Skeletal muscle cell (primary cell): ENCODE measurements at places on chromosomes 4 and X.

DNA sequence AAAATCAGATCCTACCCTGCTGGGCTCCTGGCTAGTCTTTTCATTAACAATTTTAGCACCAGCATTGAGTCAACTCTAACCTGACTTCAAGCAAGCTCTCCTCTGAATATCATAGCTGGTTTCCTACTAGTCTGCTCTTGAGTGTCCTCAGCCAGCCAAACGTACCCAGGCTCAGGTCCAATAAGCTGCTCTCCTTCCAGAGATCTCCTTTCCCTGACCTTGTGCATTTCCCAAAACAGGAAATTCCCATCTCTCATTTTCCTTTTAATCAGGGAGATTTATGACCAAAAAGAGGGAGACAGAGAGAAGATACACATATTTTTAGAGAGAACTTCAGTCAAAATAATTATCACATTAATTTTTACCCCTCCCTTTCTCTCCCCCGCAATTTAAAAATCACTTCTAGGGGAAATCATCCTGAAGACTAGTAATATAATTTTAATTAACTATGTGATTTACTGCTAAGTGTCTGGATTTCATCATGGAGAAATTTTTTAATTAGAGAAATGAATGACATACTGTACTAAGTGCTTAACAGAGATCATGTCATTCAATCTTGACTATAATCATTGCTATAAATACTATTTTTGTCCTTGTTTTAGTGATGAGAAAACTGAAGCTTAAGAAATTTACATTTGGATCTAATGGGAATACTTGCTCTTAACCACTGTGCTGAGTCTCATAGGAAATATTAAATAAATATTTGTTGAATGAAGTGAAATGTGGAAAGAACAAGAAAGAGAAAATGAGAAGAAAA is 421.7 kb upstream of the INTU start:
- no peak for DNase-seq

GRCh38 chr4:2432004-2432403 is 13.2 kb downstream of the CFAP99 start:
- no peak for DNase-seq

DNA sequence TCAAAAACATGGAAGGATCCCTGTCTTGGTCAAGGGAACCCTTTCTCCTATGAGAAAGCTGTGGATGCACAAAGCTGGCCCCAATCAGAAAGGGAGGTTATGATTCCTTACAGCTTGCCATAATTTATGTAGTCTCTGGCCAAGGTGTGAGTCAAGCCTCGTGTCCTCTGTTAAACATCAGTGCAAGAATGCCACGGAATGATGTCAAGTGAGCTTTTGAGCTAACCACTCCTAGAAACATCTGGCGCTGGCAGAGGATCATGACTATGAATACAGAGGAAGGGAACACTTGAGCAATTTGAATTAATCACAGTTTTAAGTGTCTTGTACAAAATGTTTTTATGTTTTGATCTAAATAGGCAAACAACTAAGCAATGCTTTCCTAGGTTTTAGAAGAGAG is 51.5 kb upstream of the RAP2C start:
- DNase-seq: peak; percentile 90

DNA sequence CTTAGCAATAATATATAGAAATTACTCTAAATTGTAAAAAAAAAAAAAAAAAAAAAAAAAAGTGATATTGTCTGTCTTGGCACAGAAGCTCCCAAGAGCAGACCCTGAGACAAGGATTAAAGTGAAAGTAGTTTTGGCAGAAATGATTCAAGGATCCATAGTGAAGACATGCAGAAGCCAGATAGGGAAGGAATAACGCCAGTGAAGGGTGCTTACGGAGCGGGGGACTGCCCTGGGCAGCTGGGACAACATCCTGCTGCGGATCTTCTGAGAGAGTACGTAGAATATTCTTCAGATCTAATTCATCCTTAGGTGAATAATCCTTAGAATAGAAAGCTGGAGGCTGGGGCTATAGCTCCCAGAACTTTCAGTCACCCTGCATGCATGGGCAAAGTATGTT is 39.8 kb downstream of the ARHGAP24 start:
- no peak for DNase-seq

- DNase-seq: no peak
Observed at GRCh38 chr4:149980121-149980682, 98.0 kb upstream of the DCLK2 start.

DNA sequence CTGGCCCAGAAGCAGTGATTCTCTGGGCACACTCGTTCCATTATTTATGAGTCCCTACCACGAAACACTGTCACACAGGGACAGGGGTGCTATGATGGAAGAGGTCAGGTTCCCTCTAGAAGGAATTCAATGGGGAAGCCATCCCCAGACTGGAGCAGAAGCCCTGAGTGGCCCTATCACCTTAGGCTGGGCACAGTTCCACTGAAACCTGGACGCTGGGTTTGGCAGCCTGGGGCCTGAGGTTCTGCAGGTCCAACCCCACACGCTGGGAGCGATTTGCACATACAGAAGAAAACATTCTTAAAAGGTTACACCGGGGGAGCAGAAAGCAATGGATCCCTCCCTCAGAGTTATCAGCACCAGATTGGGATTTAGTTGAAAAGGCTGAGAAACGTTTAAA is 63.3 kb downstream of the PHKA2 start:
- DNase-seq: no peak

DNA sequence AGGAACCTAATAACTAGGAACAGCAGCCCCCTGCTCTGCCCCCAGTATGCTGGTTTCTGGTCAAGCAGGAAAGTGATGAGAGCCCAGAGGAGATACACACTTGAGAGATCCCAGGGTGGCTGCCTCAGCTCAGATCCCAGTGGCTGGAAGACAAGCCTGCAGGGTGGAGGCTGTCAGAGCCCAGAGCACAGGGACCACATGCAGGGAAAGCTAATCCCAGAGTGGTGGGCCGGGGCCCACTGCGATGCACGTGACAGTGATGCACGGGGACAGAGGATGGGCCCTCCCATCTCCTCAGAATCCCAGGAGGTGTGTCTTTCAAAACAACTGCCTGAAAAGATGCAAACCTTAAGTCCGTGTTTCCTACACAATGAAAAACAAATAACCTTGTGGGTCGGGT is 29.1 kb upstream of the CRMP1 start:
- no peak for DNase-seq

DNA sequence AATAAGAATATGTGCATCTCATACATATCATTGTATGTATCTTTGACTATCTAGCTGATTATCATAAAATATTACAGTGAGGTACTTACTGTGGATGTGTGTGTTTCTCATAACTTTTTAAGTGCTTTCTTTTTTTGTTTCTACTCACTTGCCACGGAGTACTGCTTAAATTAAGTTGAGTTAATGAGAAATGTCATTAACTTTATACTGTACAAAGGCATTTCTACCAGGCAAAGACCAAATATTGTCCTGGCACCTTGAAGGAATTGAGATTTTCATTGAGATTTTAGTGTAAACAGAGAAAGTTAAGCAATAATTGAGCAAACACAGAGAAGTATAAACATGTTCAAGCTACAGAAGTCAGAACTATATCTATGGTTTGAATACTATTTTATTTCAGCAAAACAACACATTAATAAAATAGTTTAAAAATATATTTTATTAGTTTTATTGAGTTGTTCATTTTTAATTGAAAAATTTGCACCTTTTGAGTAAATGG is 1750.0 kb downstream of the PCDH7 start:
- DNase-seq: no peak

DNA sequence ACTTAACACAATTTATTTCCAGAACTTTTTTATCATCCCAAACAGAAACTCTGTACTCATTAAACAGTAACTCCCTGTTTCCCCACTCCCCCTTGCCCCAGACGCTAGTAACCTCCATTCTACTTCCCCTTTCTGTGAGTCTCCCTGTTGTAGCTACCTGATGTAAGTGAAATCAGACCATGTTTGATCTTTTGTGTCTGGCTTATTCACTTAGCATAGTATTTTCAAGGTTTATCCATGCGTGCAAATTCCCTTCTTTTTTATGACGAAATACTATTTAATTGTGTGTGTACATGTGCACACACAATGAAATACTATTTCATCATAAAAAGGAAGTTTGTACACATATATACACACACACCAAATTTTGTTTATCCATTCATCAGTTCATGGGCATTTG is 5.2 kb downstream of the PKD2 start:
- DNase-seq: no peak

DNA sequence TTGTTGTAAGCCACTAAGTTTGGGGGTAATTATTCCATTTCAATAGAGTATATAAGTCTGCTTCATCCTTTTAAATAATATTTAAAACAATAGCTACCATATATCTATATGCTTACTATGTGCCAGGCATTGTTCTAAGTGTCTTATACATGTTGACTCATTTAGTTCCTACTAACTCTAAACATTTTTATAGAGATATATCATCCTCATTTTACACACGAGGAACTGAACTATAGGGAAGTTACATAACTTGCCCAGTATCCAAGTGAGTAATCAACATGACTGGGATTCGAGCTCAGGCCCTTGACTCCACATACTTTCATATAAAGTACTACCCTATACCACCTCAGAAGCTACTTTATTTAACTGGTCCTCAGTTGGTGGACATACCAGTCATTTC is 175.3 kb upstream of the RAI2 start:
- DNase-seq: no peak

- no peak for DNase-seq
Observed at GRCh38 chr4:48262926-48263325, 6.7 kb downstream of the TEC start.

- no peak for DNase-seq
Observed at GRCh38 chrX:17741123-17741511, 3.8 kb downstream of the SCML1 start.

- DNase-seq: no peak
Observed at GRCh38 chr4:97370568-97370967, 772.7 kb downstream of the STPG2 start.

DNA sequence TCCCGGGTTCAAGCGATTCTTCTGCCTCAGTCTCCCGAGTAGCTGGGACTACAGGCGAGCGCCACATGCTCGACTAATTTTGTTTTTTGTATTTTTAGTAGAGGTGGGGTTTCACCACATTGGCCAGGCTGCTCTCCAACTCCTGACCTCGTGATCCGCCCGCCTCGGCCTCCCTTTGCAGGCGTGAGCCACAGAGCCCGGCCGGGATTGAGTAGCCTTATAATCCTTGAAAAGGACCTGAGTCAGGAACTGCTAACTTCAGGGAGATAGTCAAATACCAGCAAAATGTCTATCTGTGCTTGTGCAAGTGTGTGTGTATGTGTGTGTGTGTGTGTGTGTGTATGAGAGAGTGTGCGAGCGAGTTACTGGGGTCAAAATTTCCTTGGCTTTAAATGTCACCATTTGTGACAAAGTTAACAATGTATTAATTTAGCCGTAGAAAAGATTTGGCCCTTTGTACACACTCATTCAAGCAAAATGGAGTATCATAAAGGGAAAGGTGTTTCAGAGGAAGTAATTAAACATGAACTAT is 1.8 kb upstream of the KDM6A start:
- no peak for DNase-seq

- DNase-seq: no peak
Observed at GRCh38 chr4:112927544-112927943, 121.9 kb upstream of the ANK2 start.

DNA sequence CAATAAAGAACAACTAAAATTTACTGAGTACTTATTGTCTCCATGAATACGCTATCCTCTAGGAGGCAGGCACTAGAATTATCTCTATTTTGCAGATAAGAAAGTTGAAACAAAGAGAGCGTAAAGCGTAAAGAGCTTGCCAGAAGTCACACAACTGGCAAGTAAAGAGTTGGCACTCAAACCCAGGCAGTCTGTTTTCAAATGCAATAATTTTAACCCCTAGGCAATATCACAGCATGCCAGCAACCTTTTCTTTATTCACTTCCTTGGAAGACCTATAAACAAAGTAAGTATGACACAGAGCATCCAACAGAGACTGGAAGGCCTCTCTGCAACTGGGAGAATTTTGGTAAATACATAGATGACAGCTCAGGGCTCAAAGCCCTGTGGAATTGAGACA is 23.2 kb upstream of the AMELX start:
- DNase-seq: no peak

GRCh38 chr4:1731180-1731579 is 9.9 kb downstream of the TACC3 start:
- no peak for DNase-seq

- no peak for DNase-seq
Observed at GRCh38 chrX:37474478-37474877, 97.0 kb upstream of the LANCL3 start.

DNA sequence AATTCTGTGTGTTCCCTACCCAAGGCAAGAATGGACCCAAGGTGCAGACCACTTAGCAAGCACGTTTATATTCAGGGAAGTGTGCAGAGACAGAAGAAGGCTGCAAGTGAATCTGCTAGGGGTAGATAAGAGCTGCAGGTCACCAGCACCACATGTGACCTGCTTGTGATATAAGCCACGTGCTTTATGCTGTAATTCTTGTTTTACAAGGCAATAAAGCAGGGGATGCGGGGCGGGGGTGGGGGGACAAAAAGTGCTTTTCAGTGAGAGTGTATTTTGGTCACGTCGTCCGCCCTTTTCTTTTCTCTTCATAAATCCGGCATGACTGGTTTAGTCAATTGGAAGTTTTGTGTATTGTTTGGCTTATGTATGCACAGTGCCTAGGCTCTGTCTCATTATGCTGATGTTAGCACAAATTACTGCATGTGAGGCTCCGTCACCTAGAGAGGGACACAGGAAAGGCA is 192.7 kb downstream of the RBMX2 start:
- DNase-seq: no peak
